SJCRH30 (cell line): ENCODE measurements at places on chromosomes 5 and 9. TPM values are rescaled to one million over a fixed set of nuclear protein-coding genes. Genes with fewer than 3 reads are reported as not detected.

DNA sequence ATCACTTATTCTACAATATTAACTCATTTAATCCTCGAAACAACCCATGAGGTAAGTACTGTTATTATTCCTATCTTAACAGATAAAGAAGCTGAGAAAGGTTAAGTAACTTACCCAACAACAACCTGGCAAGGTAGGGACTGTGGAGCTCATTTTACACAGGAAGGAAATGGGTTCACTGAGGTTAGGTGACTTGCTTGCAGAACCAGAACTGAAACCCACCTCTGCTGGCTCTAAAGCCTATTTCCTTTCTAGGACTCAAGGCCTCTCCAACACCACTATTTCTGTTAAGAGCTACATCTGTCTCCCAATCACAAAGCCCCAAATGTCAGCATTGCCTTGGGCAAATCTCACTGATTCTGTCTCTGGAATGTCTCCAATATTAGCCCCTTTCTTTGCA, 38.9 kb upstream of the IFNK start:
- H3K27me3 ChIP-seq = no peaks in the 10 kb centered on the region
- no peaks in the 10 kb centered on the region for H3K36me3 ChIP-seq
- H3K4me3 ChIP-seq = no peak overlapping the region
- no peak for DNase-seq

CD14 gene
- total RNA-seq = 0.18 and 0.38 TPM in 2 replicates

DNA sequence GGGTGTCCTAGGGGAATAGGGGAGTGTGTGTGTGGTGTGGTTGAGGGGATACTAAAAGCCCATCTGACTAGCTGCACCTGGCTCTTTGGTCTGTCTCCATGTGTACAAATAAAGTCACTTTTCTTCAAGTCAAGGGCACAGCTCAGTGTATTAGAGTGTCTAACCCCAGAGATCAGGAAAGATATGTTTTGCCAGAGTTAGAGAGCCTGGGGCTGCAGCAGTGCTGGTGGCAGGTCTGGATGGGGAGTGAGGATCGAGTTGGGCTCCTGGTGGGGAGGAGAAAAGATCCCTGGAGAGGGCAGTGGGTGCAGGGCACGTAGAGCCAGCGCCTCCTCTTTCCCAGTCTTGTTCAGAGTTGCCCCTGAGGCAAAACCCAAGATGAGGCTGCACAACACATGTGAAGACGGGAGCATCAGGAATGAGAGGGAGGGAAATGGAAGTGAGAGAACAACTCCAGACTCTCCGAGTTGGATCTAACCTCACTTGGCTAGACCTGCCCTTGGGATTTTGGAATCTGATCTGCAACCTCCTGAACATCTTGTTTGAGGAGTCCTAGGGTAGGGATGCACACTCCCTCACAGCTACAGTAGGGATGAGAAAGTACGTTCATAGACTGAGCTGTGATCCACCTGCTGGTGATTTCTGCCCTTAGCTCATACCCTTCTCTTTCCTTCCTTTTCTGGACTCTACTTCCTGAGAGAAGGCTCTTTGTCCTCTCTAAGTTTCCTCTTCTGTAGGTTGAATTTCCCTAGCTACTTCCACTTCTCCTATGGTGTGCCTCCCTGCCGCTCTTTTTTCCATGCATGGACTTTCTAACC, 309.9 kb downstream of the ZSWIM6 start:
- no peaks in the 10 kb centered on the region for H3K27me3 ChIP-seq
- H3K27ac ChIP-seq = no peak overlapping the region
- H3K4me1 ChIP-seq = peaks cover 8% of the 10 kb centered on the region
- no peak overlapping the region for H3K4me3 ChIP-seq

GRCh38 chr5:36593867-36594266, 12.5 kb upstream of the SLC1A3 start:
- H3K4me1 ChIP-seq = no peaks in the 10 kb centered on the region
- no peaks in the 10 kb centered on the region for H3K27me3 ChIP-seq
- no peak for DNase-seq
- H3K36me3 ChIP-seq = no peaks in the 10 kb centered on the region
- H3K4me3 ChIP-seq = no peak overlapping the region

DNA sequence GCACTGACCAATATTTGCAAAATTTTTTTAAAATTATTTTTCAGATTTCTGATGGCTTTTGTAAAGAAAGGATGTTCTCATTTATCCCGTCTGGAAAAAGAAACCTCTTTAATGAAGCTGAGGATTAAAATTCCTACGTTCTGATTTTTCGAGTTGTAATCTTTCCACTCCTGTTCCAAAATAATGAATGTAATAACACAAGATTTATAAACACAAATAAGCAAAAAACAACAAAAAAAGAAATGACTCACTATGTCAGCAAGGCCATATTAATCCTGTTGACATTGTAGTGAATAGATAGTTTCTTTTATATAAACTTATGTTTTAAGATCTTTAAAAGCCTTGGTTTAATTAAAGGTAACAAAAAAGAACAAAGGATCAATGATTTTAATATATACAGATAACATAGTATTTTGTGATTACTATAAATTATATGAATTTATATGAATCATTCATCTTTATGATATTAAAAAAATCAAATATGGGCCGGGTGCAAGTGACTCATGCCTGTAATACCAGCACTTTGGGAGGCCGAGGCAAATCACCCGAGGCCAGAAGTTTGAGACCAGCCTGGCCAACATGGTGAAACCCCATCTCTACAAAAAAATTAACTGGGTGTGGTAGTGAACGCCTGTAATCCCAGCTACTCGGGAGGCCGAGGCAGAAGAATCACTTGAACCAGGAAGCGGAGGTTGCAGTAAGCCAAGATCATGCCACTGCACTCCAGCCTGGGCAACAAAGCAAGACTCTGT, 336.6 kb upstream of the DAB2 start:
- H3K27ac ChIP-seq = peak overlapping the region; percentile 65
- no peak for DNase-seq
- no peaks in the 10 kb centered on the region for H3K27me3 ChIP-seq
- H3K4me1 ChIP-seq = peaks cover 18% of the 10 kb centered on the region
- peak overlapping the region; percentile 26; the same call in 1 of the 2 replicates for H3K4me3 ChIP-seq

CEMIP2 gene
- total RNA-seq = 41.0 and 42.2 TPM in 2 replicates

DNA sequence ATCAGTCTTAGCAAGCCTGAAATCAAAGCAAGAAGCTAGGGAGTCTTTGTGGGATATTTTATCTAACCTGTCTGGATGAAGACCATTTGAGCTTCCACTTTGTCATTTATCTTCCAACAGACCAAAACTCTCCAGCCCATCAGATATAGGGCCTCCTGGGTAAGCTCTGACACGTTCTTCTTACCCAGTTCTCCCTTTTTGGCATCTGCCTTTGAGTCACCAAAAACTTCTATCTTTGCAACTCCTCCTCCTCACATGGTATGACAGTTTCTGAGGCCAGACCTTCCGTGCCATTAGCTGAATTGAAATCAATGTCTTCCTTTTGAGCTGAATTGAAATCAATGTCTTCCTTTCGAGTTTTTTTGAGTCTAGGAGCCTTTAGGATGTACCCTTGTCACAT, 156.6 kb upstream of the SPRY4 start:
- H3K36me3 ChIP-seq = no peaks in the 10 kb centered on the region
- no peaks in the 10 kb centered on the region for H3K27me3 ChIP-seq
- H3K4me3 ChIP-seq = no peak overlapping the region

VCAN gene
- total RNA-seq = 157 TPM in 2 replicates

- peak; percentile 97 for DNase-seq
- peak within 1 kb of the TSS; percentile 85 for H3K27ac ChIP-seq
- H3K4me1 ChIP-seq = peaks cover 9% of the 10 kb centered on the region
- no peaks in the 10 kb centered on the region for H3K27me3 ChIP-seq
- peak within 1 kb of the TSS; percentile 80 for H3K4me3 ChIP-seq
Observed at GRCh38 chr5:181260720-181261319, at the start of gene TRIM52. TSS of gene TRIM52 (minus strand) at chr5:181261143. CDS start at chr5:181260813, 330 bp downstream.
